Peyer's patch (tissue), 4 donors: ENCODE measurements at places on chromosomes 6 and 20.

- H3K27me3 ChIP-seq = no peaks in the 10 kb centered on the region
- no peaks in the 10 kb centered on the region for H3K4me1 ChIP-seq
- DNase-seq = no peak
- no peaks in the 10 kb centered on the region for H3K36me3 ChIP-seq
These were observed 16.7 kb upstream of the OSTM1 start for GRCh38 chr6:108091288-108091687.

- no peaks in the 10 kb centered on the region for H3K27me3 ChIP-seq
- no peak for DNase-seq
- no peak overlapping the region for H3K27ac ChIP-seq
- no peak overlapping the region for H3K4me3 ChIP-seq
- H3K4me1 ChIP-seq = no peaks in the 10 kb centered on the region
These were observed 141.6 kb upstream of the AKAP12 start for GRCh38 chr6:151098166-151098565.

DNA sequence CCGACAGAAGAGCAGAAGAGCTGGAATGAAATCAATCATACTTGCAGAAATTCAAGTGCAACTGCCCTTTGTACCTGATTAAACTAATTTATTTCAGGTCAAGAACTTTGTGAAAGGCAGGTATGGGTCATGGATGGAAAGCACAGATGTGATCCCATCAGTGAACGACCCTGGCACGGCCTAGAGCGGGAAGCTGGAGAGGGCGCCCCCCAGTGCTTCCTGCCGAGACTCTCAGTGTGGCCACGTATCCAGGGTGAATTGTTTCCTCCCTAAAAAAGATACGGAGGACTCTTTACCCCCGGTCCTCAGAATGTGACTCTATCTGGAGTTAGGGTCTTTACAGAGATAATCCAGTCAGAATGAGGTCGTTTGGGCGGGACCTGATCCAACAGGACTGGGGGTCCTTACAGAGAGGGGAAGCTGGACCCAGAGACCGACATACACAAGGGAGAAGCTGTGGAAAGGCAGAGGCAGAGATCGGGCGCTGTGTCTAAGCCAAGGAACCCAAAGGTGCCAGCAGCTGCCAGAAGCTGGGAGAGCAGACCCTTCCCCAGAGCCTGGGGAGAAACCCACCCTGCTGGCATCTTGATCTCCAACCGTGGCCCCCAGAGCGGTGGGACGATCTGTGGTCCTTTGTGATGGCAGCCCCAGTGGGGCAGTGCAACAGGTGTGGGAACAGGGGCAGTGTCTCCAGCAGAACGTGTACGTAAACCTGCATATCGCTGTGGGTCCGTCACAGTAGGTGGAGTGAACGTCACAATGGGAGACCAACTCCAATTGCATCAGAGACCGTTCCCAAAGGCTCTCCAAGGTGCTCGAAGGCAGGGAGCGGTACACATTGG is 91.9 kb downstream of the TAF4 start:
- H3K27me3 ChIP-seq = no peaks in the 10 kb centered on the region
- no peak for DNase-seq
- H3K4me3 ChIP-seq = no peak overlapping the region
- H3K27ac ChIP-seq = no peak overlapping the region
- peaks cover 27% of the 10 kb centered on the region for H3K36me3 ChIP-seq

DNA sequence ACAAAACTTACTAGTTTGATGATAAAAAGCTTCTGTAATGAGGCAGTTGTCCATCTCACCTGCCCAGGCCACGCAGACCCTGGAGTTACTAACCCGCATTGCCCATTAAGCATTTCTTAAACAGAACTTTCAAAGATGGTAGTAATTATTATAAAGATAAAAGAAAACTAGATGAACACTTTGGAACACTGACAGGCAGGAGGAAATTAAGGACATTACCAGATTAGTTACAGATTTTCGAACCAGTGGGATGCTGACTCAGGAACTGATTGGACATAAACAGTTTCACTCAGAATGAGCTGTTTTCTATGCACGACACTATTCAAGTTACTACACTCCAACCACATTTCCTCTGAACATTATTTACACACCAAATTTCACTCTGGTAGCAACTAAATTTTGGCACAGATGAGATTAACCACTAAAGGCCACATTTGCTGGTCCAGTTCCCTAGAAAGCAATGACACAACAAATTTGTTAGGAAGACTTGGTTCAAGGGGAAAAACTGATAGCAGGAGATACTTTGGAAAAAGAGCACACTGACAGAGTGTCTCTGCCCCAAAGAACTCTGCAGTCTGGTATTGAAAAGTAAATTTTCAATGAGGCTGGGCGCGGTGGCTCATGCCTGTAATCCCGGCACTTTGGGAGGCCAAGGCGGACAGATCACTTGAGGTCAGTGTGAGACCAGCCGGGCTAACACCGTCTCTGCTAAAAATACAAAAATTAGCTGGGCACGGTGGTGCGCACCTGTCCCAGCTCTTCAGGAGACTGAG is 3.0 kb downstream of the ROMO1 start:
- H3K36me3 ChIP-seq = peaks cover 62% of the 10 kb centered on the region
- no peak overlapping the region for H3K4me3 ChIP-seq
- no peak for DNase-seq
- peaks cover 17% of the 10 kb centered on the region for H3K4me1 ChIP-seq
- no peaks in the 10 kb centered on the region for H3K27me3 ChIP-seq

- peaks cover 37% of the 10 kb centered on the region for H3K4me1 ChIP-seq
- peak overlapping the region; percentile 86 for H3K27ac ChIP-seq
- DNase-seq = peak; percentile 94
- peak overlapping the region; percentile 53 for H3K4me3 ChIP-seq
These were observed 80.4 kb upstream of the MYL9 start for GRCh38 chr20:36460648-36461599.
